AG10803 (cell line): ENCODE measurements at places on chromosomes 2 and 18.

GRCh38 chr2:174764280-174765255 is at the start of gene CHRNA1:
Gene CHRNA1 (minus strand): TSS chr2:174764472. CDS start chr2:174764394, 78 bp downstream.
- DNase-seq: peak; percentile 50

DNA sequence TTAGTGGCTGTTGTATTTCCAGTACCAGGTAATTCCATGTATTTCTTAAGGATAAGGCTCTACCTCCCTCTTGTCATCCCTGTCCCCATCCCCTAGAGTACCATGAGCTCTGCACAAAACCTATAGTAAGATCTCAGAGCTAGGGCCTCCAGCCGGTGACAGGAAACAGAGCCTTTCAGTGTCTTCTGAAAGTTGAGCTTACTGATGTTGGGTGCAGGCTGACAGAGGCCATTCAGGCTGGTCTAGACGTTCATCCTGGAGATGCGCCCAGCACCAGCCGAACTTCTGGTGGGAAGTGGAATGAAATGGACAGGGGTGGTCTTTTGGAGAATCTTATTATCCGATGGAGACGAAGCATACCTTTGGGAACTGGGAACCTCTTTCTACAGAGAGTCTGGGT is 16.7 kb upstream of the LYPD6B start:
- DNase-seq: no peak

DNA sequence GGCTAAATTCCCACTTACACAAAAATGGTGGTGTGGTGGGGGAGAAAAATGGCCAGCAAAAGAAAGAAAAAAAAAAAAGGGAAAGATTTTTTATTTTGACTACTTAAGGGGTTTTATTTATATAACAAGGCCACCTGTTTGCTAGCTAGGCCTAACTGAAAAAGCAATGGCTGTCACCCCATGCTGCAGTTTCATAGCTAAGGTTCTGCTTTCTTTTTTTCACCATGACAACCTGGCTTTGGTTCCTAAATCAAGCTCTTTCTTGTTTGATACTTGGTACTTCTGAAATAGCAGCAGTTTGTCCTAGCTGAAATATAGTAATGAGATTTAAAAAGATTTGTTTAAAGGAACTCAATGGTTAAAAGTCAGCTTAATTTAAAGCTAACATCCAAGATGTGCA is 433.2 kb upstream of the MEX3C start:
- no peak for DNase-seq

DNA sequence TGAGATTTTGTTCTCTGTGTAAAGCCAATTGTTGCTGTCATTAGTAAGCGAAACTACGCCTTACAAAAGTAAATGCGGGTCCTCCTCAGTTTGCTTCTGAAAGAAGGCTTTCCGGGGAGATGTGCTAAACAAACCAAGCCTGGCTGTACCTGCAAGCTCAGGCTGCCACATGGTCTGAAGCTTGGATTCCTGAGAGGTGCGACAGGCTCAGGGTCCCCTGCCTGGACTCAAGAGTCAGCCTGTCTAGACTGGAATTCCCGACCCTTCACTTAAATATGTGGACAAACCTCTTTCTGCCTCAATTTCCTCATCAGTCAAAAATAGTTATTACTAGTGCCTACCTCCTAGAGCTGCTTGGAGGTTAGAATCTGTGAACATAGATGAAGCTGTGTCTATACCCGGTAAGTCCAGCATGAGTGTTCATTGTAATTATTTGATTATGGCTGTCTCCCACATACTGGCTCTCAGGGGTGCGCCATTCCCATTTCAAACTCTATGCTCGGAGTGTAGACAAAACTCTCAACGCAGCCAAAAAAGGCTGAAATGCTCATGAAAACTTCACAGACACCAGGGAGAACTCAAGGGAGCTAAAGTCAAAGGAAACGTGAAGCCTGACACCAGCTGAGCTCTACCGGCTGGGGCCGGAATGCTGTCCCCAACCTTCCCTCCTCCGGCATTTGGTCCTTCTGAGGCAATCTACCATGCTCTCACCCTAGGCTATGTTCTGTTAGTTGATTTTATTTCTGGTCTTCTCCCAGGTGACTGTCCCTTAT is 31.4 kb downstream of the SOWAHC start:
- no peak for DNase-seq

GRCh38 chr18:78296166-78296565 is 683.5 kb upstream of the SALL3 start:
- DNase-seq: no peak

DNA sequence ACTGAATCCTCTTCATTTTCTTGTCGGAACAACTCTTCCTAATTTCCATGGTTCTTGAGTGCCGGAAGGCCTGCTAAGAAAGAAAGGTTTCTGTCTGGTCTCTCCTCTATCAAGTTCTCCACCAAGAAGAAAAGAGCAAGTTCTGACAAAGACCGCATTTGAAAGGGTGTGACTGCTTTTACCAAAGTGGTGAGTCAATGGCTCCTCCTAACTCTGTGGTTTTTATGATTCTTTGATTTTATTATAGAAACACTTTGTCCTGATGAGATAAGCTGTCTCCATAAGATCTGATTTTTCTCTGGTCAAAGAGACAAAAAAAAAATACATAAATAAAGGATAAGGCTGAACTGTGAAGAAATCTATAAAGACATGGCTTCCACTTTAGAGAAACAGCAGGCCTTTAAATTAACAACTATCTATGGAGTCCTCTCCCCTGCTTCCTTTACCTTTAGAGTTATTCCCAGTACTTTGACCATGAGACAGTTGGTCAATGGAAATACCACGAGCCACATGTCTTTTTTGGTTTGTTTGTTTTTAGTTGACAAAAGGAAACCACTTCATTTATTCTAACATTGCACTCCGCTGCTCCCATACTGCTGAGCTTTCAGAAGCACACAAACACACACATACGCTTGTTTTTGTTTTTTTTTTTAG is 67.7 kb downstream of the REL start:
- no peak for DNase-seq

DNA sequence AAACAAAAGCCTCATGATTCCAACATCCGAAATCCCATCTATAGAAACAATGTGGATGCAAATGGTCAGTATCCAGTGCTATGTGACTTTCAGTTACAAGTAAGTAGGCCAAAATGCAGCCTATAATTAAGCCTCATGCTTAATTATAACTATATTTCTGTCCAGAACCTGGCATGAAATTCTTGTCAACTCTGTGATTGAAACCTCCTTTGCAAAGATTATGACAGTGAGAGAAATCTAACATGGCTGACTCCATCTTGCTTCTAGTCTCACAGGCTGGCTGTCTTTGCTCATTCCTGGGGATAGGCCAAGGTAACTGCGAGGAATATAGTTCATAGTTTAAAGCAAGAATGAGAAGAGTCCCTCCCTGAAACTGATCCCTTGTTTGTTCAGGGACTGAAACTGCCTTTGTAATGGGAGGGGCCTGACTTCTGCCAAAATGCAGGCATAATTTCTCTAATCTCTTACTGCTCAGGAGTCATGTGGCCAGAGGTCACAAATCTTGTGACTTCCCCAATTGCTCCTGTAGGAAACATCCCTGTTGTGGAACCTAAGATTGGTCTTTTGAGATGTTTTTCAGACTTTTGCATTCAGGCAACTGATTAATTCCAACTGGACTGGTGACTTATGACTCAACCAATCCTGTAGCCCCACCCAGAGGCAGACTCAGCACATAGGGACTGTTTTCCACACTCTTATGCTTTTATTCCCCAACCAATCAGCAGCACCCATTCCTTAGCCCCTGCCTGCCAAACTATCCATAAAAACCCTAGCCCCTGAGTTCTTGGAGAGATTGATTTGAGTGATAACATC is 84.5 kb upstream of the TLK1 start:
- DNase-seq: peak; percentile 49

GRCh38 chr18:26961839-26962238 is 96.3 kb upstream of the AQP4 start:
- DNase-seq: no peak

- no peak for DNase-seq
Measured at GRCh38 chr2:20669562-20670314, 2.8 kb downstream of the GDF7 start.

DNA sequence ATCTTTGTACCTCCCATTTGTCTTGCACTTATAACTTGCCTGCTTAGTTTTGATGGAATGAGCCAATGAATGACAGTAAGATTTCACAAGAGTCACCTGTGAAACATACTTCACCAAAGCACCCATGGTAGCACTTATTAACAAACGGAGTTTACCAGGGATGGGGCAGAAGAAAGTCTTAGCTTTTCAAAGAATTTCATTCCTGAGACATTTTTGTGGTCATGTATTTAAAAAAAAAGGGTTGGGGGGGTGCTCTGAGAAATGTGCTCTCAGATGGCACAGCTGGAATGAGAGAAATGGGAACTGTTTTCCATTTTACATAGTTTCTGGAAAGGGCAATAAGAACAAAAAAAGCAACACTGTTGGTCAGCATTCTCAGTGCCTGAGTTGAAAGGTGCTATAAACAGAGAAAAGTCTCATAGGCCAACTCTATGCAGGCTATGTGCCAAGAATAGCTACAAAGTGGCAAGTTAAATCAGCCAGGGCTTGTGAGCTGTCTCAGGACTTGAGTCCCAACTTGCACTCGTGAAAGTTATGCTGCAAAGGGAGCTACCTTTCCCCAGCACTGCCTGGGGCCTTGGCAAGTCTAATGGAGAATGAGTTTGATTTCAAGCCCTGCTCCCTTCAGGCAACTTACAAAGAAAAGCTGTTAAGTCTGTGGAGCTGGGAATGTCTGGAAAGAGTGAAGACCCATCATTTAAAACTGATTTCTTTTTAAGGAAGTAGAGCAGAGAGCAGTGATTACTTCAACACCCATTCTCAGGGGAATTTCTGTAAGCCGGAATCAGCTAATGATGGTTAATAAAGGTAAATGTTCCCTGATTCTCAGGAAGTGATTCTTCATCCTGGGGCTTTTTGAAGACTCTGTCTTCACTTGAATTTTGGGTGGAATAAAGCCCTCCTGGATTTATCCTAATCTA is 170.6 kb downstream of the SLC8A1 start:
- peak; percentile 94 for DNase-seq
